ENCODE measurements at places on chromosomes 1 and 21. TPM values are rescaled to one million over a fixed set of nuclear protein-coding genes. Genes with fewer than 3 reads are reported as not detected.

SYF2 gene
- polyA plus RNA-seq = 40.7 TPM

F13B gene
- 0.70 TPM for polyA plus RNA-seq

DNA sequence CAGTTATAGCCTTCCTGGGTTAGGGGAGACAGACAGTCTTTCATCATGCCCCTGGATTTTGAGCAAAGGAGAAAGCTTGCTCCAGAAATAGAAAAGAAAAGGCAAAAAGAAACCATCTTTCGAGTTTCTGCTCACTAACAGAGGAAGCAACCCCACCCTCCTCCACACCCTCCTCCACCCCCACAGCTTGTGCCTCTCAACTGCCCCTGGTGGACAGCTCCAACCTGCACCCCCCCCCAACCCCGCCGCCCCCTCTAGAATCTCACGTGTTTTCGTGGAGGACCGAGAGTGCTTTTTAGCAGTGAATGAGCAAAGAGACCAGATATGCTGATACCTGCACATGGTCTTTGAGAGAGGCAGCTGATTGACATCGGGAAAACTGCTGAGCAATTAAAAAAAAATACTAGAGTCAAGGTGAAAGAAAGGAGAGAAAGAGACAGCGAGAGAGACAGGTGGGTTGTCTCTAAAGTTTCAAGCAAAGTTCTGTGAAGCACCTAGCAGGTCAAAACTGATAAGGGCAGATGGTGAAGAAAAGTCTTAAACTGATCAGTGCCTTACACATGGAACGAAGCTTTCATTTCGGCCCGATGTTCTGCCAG lies 358.3 kb downstream of the KIF26B start:
- H3K36me3 ChIP-seq = no peaks in the 10 kb centered on the region
- H3K27ac ChIP-seq = no peak overlapping the region
- H3K4me1 ChIP-seq = no peaks in the 10 kb centered on the region

TLCD4 gene
- 8.3 TPM for polyA plus RNA-seq

- H3K4me1 ChIP-seq = peaks cover 18% of the 10 kb centered on the region
- H3K4me3 ChIP-seq = no peak overlapping the region
- H3K27ac ChIP-seq = no peak overlapping the region
- no peaks in the 10 kb centered on the region for H3K27me3 ChIP-seq
- DNase-seq = no peak
Measured at GRCh38 chr1:223350361-223350908, 13.5 kb downstream of the SUSD4 start.

DNA sequence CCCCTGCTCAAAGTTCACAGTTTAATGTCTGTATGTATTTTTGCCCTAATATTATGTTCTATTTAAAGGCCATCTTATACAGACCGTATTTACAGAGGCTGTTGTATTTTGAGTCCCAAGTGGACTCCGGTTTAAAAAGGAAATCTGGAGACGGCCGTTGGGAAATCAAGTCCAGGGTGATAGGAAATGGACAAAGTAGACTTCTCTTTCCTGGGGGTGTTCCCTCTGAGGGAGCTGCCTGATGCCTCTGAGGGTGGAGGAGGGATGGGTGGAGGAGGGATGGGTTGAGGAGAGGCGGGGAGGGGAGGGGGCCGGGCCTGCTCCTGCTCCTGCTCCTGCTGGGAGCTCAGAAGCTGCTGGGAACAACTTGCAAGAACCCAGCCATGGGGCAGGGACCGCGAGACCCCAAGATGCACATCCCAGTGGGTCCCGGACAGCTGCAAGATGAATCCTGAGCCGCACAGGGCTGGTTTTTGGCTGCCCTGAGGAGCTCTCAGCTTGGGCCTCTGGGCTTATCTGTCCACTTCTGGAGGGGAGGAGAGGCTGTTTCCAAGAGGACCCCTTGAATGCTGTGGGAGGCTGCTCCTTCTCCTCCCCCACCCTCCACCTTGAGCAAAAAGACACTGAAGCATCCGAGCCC lies 12.0 kb upstream of the ACTL8 start:
- no peaks in the 10 kb centered on the region for H3K27me3 ChIP-seq
- peaks cover 8% of the 10 kb centered on the region for H3K4me1 ChIP-seq
- H3K4me3 ChIP-seq = no peak overlapping the region
- no peak overlapping the region for H3K27ac ChIP-seq
- no peak for DNase-seq

DNA sequence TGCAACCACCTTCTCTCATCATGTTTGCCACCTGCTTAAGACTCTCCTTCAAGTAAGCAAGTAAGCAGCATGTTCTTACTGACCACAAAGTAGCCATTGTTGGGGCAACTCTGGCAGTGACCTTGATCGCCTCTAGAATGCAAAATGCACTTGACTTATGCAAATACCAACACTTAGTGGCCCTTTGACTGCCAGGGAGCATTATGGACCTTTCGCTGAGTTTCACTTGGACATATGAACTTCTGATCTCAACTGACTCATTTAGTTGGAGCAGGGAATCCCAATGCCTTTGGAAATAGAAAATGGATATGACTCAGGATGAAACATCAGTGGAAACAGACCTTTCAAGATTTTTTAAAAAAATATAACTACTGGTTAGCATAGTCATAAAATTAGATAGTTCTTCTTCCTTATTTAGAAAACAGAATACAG lies 6.1 kb upstream of the PLA2G5 start:
- no peaks in the 10 kb centered on the region for H3K27me3 ChIP-seq
- no peaks in the 10 kb centered on the region for H3K36me3 ChIP-seq
- no peak overlapping the region for H3K27ac ChIP-seq

DNA sequence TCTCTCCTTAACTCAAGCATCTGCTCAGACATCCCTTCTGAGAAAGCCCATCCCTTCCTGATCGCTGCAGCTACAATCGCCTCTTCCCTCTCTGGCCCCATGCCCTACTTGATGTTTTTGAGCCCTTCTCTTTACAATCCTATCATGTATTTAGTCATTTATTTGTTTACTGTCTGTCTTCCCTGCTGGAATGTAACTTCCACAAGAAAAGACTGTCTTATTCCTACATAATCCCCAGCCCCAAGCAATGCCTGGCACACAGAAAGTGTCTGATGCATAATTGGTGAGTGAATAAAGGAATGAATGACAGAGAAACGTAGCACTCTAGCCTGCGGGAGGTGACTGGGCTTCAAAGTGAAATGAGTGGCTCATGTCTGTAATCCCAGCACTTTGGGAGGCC lies 25.4 kb downstream of the ECE1 start:
- H3K36me3 ChIP-seq = no peaks in the 10 kb centered on the region
- H3K4me3 ChIP-seq = no peak overlapping the region
- no peaks in the 10 kb centered on the region for H3K27me3 ChIP-seq
- H3K4me1 ChIP-seq = peaks cover 76% of the 10 kb centered on the region
- DNase-seq = no peak
- peak overlapping the region; percentile 92 for H3K27ac ChIP-seq

DNA sequence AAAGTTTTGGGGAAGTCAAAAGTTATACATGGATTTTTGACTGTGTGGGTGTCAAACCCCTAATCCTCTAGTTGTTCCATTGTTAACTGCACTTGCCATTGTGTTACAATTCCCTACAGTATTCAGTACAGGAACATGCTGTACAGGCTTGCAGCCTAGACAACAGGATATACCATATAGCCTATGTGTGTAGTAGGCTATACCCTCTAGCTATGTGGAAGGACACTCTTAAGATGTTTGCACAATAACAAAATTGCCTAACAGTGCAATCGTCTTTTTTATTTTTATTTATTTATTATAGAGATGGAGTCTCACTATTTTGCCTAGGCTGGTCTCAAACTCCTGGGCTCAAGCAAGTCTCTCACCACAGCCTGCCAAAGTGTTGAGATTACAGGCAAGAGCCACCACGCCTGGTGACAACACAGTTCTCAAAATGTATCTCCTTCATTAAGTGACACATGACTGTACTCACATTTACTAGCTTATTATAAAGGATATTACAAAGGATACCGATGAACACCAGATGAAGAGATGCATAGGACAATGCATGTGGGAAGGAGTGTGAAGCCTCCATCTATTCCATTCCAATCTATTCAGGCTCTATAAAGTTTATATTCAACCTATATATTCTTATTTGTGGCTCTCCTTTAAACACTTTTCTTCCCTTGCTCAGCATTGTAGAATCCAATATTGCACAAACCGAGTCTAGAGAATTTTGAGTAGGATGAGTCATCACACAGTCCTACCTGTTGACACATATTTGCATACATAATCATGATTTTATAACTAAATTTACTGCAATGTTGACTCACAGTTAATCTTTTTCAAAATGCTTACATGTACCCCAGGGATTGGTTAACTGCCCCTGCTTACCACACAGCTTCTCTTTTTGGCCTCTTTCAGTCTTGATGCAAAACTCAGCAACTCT lies 28.4 kb upstream of the CEP350 start:
- H3K4me3 ChIP-seq = no peak overlapping the region
- no peaks in the 10 kb centered on the region for H3K36me3 ChIP-seq
- DNase-seq = no peak

CFHR5 gene
- polyA plus RNA-seq = 0.11 TPM

- no peak overlapping the region for H3K27ac ChIP-seq
- no peak overlapping the region for H3K4me3 ChIP-seq
- no peaks in the 10 kb centered on the region for H3K4me1 ChIP-seq
- H3K36me3 ChIP-seq = no peaks in the 10 kb centered on the region
Measured at GRCh38 chr1:202662081-202662480, 48.2 kb downstream of the SYT2 start.

DNA sequence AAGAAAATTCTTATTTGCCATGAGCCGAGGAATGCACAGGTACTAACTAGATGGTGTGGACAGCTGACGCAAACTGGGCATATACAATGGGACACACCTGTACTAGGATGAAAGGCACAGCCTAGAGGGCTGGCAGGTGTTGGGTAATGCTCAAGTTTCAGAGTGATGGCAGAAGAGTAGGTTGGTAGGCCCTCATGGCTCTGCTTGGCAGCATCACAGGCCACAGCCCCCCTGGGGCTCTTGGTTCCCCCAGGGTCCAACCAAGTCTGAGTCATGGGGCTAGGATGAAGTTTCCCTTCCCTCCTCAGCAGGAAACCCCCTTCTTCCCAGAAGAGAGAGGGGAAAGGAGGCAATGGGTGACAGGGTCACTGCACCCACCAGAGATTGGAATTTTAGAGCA lies 35.2 kb downstream of the SPEN start:
- no peak overlapping the region for H3K4me3 ChIP-seq
- H3K4me1 ChIP-seq = no peaks in the 10 kb centered on the region
- no peak overlapping the region for H3K27ac ChIP-seq
- H3K36me3 ChIP-seq = no peaks in the 10 kb centered on the region
- no peaks in the 10 kb centered on the region for H3K27me3 ChIP-seq
- no peak for DNase-seq

DNA sequence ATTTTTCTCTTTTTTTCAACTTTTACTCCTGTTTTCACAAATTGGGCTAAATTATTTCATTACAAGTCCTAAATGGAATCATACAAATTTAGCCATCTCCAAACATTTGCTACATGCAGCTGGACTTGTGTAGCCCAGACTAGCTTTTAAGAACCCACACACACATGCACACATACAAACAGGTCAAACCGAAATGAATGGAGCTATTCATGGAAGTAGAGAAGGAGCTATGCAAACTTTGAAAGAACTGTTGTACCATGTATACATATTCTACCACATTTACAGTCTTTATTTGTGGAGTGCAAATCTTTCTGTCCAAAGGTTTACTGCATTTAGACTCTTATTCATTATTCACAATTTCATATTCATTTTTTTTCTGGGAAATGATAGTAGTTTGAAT lies 189.1 kb upstream of the RNPC3 start:
- no peak overlapping the region for H3K4me3 ChIP-seq
- H3K36me3 ChIP-seq = no peaks in the 10 kb centered on the region
- no peaks in the 10 kb centered on the region for H3K4me1 ChIP-seq
- DNase-seq = no peak
- H3K27me3 ChIP-seq = no peaks in the 10 kb centered on the region

- H3K36me3 ChIP-seq = no peaks in the 10 kb centered on the region
- no peak overlapping the region for H3K27ac ChIP-seq
- no peak overlapping the region for H3K4me3 ChIP-seq
- no peaks in the 10 kb centered on the region for H3K4me1 ChIP-seq
- no peaks in the 10 kb centered on the region for H3K27me3 ChIP-seq
Measured at GRCh38 chr1:35594005-35594760, 21.1 kb downstream of the TFAP2E start.

- peak within 1 kb of the TSS; percentile 80 for H3K27ac ChIP-seq
- peak within 1 kb of the TSS; percentile 66 for H3K4me3 ChIP-seq
- no peaks in the 10 kb centered on the region for H3K36me3 ChIP-seq
- no peaks in the 10 kb centered on the region for H3K27me3 ChIP-seq
- peak; percentile 94 for DNase-seq
Measured at GRCh38 chr1:28642847-28643635, at the start of gene TAF12. TAF12 (minus strand) TSS chr1:28643067; CDS start chr1:28622081, 20,986 bp downstream.

DNA sequence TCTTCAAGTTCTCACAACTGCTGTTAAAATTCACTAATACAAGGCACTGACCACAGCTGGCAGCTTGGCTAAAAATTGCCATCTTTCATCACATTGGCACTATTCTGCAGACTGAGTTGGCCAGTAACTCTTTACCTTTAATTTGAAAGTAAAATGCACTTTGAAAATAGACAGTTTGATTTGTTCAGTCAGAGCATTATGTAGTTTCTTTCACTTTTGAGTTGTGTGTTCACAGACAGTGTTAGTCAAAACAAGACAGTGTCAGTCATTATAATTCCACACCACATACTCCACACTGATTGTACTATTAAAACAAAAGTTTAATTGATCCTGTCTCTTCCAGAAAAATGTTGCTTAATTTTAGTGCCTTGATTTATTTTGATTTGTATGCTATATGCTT lies 160.7 kb downstream of the SDCCAG8 start:
- no peak for DNase-seq
- H3K27me3 ChIP-seq = no peaks in the 10 kb centered on the region
- H3K27ac ChIP-seq = no peak overlapping the region
- H3K4me3 ChIP-seq = no peak overlapping the region

PAPPA2 gene
- 0.80 TPM for polyA plus RNA-seq

DNA sequence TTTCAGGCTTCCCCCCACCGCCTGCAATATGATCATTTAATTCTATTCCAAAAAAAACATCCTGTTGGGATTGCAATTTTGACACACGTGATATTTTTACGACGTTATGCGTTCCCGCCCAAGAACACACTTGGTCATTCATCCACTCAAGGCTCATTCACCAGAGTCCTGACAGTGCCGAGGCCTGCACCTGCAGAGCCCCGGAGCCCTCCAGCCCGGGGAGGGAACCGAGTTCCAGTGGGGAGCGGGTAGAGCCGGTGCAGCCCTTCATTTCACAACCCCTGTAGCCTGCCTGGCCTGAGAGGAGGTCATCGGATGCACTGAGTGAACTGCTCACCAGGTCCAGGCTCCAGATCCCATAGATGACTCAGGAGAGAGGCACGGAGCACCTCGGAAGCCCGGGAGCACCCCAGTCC lies 156.0 kb upstream of the BACE2 start:
- no peak for DNase-seq
- no peak overlapping the region for H3K27ac ChIP-seq
- no peaks in the 10 kb centered on the region for H3K4me1 ChIP-seq
- no peak overlapping the region for H3K4me3 ChIP-seq
- H3K27me3 ChIP-seq = no peaks in the 10 kb centered on the region

VHLL gene
- not detected for polyA plus RNA-seq

Data from testis (tissue), 5 donors.